ENCODE measurements at places on chromosomes 6 and 20.

DNA sequence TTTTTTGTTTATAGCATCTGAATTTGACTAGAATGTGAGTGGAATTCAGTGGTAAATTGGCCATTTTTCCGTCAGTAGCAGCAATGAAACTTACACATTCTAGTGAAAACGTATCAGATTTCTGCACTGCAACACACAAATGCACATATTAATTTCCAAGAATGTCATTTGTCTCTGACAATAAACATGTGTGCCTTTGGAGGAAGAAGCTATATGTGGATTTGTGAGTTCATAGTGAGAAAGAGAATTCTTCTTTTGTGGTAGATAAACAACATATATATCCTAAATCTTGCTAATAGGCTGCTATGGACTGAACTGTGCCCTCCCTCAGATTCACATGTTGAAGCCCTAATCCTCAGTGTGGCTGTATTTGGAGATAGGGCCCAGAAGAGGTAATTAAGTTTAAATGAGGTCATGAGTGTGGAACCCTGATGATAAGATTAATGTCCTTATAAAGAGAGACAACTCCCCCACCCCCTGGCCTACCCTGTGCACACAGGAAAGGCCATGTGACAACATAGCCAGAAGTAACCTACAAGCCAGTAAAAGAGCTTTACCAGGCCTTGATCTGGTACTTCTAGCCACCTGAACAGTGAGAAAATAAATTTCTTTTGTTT is 200.2 kb upstream of the EYA4 start:
- no peak for DNase-seq

DNA sequence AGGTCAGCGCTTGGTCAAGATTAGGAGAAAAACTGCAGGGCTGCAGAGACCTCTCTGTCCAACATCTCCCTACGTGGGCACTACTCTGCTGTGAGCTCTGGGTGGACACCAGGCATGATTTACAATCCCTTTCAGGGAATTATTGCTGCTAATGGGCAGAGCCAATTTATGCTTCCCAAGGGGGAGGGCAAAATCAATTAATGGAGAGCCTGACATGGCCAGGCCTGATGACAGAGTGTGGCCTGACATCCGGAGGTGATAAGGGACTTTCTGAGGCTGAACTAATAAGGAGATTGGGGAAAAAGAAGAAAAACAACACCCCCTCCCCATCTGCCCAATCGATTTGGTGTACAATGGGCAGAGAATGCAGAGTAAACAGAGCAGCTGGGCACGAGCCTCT is 5.0 kb upstream of the KCNK16 start:
- DNase-seq: no peak

DNA sequence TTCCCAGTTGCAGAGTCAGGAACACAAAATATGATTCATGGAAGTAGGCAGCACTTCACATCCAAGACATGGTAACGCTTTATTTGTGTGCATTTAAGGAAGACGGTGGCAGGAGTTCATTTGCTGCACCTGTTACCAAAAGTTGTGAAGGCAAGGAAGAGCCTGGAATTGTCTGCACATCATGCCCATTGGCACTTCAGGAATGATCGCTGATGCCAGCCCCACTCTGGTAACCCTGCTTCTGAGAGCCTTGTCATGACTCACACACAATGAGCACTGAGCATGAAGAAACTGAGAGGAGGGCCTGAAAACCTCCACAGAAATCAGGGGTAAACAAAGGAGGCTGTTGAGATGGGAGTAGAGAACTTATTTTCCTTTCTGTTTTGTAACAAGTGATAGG is 181.1 kb downstream of the RPS12 start:
- no peak for DNase-seq

DNA sequence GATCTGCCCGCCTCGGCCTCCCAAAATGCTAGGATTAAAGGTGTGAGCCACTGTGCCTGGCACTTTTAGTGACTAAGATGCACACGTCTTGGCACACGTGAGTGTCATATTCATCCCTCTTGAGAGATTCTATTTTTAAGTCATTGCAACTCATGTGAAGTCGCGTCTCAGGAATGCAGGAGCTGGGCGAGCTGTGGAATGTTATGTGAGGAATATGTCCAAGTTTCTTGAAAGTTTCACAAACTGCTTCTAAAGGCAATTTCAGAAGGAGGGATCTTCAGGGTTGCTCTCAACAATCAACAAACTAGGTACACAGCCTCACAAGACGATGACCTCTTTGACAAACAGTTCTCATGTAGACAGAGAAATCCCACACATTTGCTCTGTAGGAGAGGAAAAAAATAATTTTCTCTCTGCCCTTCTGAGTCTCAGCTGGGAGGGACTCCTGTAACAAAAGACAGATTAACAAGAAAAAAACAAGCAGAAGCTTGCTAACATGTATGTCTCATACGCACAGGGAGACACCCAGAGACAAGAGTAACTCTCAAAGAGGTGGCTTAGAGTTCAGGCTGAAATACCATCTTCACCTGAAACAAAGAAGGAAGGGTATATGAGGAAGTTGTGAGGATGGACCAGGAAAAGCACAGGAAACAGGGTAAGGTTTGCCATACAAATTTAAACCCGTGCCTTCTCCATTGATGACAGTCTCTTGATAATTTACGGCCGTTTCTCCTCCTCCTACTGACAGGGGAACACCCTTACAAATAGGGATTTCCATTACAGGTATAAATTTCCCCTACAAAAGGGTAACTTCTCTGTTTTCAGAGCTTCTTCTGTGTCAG is 45.3 kb upstream of the FAM50B start:
- no peak for DNase-seq

DNA sequence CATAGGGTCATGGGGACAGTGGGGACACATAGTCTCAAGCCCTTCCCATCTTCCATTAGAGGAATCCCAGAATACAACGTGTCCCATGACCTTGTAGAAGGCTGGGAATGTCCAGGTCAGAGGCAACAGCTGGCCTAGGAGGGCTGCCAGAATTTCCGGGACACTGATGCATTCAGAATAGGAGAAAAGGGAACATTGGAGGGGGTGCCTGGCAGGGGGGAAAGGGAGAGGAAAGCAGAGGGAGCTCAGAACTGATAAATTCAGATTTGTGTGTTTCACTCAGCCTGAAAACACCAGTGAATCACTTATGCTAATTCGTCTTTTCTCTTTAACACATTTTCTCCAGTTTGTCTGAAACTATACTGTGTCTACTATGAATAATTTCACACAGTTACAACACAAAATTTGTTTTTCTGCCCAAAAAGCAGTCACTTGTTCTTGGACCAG is 35.5 kb upstream of the BMP2 start:
- DNase-seq: no peak

GRCh38 chr6:34334796-34335416 is 57.6 kb downstream of the NUDT3 start:
- no peak for DNase-seq

GRCh38 chr6:32189069-32189741 is 797 bp downstream of the PBX2 start:
- DNase-seq: no peak

GRCh38 chr6:104585646-104586045 is 274.1 kb downstream of the HACE1 start:
- no peak for DNase-seq

- no peak for DNase-seq
Measured at GRCh38 chr6:6734479-6735465, 146.3 kb downstream of the LY86 start.

DNA sequence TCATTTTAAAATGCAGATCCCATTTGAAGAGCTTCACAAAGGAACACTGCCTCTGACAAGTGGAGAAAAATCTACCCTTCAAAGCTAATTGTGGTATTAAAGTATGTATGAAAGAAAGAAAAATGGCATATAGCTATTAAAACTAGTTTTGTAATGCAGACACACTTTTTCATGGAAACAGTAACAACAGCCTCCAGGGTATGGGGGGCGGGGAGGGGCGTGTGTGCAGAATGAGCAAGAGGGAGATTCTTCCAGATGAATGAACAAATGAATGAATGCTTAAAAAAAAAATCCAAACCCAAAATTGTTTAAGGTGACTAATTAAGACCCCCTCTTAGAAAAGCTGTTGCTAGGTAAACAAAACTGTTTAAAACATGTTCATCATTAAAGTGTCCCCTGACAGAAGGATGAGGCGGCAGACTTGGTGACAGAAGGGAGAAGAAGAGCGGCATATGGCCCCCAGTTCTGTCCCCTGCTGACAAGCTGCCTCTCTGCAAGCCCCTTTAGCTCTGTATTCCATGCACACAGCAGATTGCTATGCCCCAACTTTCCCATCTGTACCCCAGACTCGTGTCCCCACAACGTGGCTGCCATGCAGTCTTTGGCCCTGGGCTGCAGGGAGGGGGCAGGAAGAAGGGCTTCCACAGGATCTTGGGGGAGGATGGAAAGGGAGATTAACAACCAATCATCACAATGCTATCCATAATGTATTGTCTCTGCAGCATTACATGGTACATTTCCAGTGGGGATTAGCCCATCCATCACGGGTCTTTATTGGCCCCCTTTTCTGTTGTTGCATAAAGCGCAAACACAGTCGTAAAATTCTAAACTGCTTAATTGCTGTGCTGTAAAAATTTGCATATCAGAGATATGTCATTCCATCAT is 108.4 kb upstream of the OLIG3 start:
- no peak for DNase-seq

GRCh38 chr6:40362859-40363258 is 224.3 kb downstream of the LRFN2 start:
- no peak for DNase-seq

DNA sequence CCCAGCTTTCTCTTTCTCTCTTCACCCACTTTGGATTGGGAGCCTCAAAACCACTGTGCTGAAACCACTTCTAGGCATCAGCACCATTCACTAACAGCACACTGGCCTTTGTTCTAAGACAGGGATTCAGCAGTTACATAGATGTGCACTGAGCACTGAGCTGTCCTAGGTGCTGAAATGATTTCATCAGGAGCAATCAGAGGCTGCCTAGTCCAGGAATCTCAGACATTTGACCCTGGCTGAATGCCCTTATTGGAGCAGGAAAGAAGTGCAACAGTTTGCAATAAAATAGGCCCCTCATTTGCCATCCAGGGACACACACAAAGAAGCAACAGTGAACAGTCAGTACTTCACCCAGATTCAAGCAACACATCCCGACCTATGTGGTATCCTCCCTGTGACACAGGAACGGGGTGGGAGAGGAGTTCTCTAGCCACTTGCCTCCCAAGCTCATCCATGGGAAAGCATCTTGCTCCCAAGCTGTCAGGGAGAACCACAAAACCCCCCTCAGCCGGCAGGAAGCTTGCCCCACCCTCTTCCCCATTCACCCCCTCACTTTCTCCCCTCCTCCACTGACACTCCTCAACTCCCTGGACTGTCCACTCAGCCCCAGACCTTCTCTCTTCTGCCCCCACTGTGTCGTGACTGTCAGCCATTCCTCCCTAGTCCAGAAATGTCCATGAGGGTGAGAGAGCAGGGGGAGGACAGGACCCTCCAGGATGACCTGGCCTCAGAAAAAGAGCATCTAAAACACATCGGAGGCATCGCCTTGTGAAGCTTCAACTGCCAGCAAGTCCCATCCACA is 304.4 kb downstream of the PREX1 start:
- DNase-seq: peak; percentile 18

- no peak for DNase-seq
Measured at GRCh38 chr6:140068801-140069200, 694.4 kb upstream of the CITED2 start.

- no peak for DNase-seq
Measured at GRCh38 chr6:100944644-100945043, 63.5 kb upstream of the ASCC3 start.

DNA sequence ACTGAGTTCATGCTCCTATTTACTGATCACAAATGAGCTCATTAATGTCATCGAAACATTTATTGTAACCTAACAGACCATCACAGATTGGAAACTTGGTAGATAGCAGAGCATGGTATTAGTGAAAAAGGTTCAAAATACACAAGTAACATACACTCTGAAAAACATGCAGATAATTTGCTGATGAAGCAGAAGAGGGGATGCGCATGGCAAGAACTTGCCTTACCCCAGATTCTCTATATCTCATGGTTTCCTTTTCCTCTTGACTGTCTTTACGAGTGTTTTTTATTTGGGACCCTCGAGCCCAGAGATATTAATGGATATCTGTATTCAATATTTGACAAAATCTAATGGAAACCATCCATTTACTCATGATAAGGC is 37.6 kb downstream of the QRSL1 start:
- DNase-seq: no peak

- no peak for DNase-seq
Measured at GRCh38 chr6:108550256-108550655, 10.5 kb upstream of the FOXO3 start.

GRCh38 chr20:37992802-37993409 is 40.4 kb downstream of the TTI1 start:
- DNase-seq: peak; percentile 32

- peak; percentile 41 for DNase-seq
Measured at GRCh38 chr6:105402090-105402938, 568 bp downstream of the PREP start.

- no peak for DNase-seq
Measured at GRCh38 chr6:25456249-25457040, 177.3 kb downstream of the CARMIL1 start.

DNA sequence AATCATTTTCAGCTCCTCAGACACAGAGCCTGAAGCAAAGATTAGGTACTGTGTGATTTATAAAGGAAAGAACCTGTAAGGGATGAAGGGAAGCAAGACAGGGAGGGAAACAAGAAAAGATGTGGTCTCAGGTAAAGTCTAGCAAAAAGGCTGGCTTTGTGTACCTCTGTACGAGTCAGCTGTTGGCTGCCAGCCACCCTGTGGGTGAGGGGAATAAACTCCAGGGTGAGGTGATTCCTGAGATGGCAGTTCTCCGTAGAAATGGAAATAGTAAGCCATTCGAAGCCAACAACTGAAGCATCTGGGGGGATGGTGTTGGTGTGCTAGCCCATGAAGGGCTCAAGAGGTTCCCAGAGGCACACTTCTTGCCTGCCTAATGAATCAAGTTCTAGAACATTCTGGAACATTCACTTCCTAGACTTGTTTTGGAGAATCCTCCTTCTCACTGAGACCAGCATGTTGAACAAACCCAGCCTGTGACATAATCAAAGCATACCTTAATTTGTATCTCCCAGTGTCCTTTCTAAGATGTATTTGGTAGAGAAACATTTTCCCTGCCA is 10.6 kb upstream of the TTPAL start:
- no peak for DNase-seq

DNA sequence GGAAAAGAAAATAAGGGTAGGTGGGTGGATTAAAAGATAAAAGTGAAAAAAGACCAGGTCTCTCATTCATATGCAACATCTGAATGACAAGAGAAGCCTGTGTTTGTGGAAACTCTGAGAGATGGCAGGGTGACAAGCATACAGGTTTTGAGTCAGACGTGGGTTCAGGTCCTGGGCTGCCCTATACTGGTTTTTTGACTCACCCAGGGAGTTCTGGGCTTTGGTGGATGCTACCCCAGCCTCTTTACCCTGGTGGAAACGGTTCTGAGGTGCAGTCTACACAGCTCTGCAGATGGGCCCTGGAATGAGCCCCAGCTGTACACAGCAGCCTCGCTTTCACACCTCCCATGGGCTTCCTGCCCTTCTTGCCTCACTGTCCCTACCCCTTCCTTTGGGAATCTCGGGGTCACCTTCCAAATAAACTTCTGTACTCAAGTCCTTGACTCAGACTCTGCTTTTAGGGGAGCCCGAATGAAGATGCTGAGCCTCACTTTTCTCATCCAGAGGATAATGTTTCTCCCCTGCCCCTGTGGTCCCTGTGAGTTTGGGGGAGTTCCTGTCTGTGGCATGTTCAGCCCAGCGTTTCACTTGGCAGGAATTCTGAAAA is 77.7 kb upstream of the CLDN20 start:
- DNase-seq: peak; percentile 54

- no peak for DNase-seq
Measured at GRCh38 chr20:14312001-14312400, 25.4 kb downstream of the FLRT3 start.
